Epithelial cell of prostate (primary cell): ENCODE measurements at places on chromosomes 2 and 18.

- DNase-seq, result no peak
Observed at GRCh38 chr2:70010576-70011111, 49.2 kb upstream of the ASPRV1 start.

DNA sequence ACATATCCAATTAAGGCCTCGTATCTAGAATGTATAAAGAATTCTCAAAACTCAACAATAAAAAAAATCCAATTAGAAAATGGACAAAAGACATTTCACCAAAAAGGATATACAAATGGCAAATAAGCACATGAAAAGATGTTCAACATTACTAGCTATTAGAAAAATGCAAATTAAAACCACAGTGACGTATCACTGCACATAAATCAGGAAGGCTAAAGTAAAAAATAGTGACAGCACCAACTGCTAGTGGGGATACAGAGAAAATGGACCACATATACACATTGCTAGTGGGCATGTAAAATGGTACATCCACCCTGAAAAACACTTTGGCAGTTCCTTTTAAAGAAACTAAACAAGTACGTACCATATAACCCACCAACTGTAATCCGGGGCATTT lies 59.7 kb downstream of the SMAD4 start:
- no peak for DNase-seq

- DNase-seq, result no peak
Observed at GRCh38 chr2:135002836-135003235, 44.4 kb downstream of the MAP3K19 start.

GRCh38 chr18:48419277-48420022 lies 10.3 kb upstream of the ZBTB7C start:
- no peak for DNase-seq

DNA sequence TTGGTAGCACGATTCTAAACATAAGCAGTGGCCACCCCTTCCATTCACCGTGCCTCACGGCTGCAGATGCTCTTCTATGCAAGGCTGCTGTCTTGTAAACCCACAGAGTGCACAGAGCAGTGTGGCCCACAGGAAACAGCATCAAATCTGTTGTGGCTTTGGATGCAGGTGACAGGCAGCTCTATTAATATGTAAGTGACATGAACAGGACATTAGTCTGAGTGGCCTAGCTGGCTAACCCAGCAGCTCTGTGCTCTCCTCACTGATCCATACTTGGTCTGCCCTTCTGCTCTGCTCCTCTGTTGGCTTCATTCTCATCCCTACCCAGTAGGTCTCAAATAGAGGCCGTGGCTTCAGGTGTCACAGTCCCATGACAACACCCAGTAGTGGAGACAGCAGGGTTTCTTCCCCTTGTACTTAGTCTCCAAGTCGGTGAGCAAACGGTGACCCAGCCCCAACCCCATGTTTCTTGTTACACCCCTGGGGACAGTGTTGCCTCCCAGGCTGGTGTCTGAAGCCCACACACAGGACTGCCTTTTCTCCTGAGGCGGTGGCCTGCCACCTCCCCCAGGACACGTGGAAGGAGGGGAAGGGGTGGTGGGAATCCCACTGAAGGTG lies 5.8 kb downstream of the SH3RF3 start:
- DNase-seq, result no peak

- DNase-seq, result no peak
Observed at GRCh38 chr2:127037476-127037875, 69.5 kb downstream of the BIN1 start.

- no peak for DNase-seq
Observed at GRCh38 chr2:195356026-195356425, 301.0 kb upstream of the SLC39A10 start.
